Astrocyte (in vitro differentiated cells and primary cell): ENCODE measurements at places on chromosomes 7 and 10. TPM values are rescaled to one million over a fixed set of nuclear protein-coding genes. Genes with fewer than 3 reads are reported as not detected.

Gene STN1
- 17.3 and 19.9 TPM in 2 replicates for total RNA-seq

- peak overlapping the region; percentile 75 for H3K27ac ChIP-seq
- no peaks in the 10 kb centered on the region for H3K36me3 ChIP-seq
- H3K27me3 ChIP-seq = no peaks in the 10 kb centered on the region
- peak; percentile 97 for DNase-seq
Observed at GRCh38 chr10:70405037-70405824, 1.3 kb downstream of the EIF4EBP2 start.

GRCh38 chr7:47553309-47553708 is 28.6 kb downstream of the TNS3 start:
- H3K36me3 ChIP-seq = no peaks in the 10 kb centered on the region
- peaks cover 39% of the 10 kb centered on the region for H3K4me1 ChIP-seq
- no peaks in the 10 kb centered on the region for H3K27me3 ChIP-seq
- no peak overlapping the region for H3K4me3 ChIP-seq
- H3K27ac ChIP-seq = peak overlapping the region; percentile 27

Gene RAB18
- total RNA-seq = 162 and 179 TPM in 2 replicates

GRCh38 chr7:135980665-135981180 is 3.6 kb upstream of the MTPN start:
- peak overlapping the region; percentile 1 for H3K4me3 ChIP-seq
- H3K36me3 ChIP-seq = no peaks in the 10 kb centered on the region
- peak; percentile 80 for DNase-seq
- H3K4me1 ChIP-seq = peaks cover 28% of the 10 kb centered on the region

DNA sequence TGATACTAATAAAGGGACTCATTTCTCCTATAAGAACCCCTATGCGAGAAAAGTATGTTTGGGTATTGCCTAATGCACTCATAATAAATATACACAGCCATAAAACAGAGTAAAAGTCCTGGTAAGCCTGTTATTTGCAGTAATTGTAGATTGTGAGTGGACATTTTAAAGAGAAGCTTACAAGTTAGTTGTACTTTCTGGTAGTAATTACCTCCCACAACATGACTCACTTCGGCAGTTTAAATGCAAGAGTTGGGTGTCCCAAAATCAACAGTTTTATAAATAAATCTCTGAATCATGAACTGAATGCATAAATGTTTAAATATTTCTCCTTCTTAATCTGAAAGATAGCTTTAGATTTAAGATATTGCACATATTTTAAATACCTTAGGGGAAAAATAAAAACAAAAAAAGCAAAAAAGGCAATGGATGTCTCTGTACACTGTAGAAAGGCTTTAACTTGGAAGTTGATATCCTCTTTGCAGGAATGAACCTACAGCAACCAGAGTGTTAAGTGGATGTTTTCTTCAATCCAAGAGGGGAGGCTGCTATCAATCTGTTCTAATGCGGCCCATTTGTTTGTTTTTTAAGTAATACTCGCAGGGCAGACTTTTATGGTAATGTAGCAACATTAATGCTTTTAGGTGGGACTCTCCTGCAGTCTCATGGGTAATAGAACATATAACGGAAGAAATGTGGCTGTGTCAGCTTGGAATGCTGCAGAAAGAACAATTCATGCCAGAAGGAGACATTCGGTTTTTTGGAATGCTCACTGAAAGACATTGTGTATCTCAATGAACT is 57.3 kb upstream of the ZEB1 start:
- peak overlapping the region; percentile 73 for H3K27ac ChIP-seq
- DNase-seq = peak; percentile 84
- no peaks in the 10 kb centered on the region for H3K36me3 ChIP-seq
- H3K4me1 ChIP-seq = peaks cover 28% of the 10 kb centered on the region
- H3K4me3 ChIP-seq = peak overlapping the region; percentile 31

- no peaks in the 10 kb centered on the region for H3K36me3 ChIP-seq
- peaks cover 92% of the 10 kb centered on the region for H3K27me3 ChIP-seq
- H3K27ac ChIP-seq = no peak overlapping the region
- no peak overlapping the region for H3K4me3 ChIP-seq
- H3K4me1 ChIP-seq = peaks cover 3% of the 10 kb centered on the region
Observed at GRCh38 chr7:155466814-155467733, 9.1 kb downstream of the EN2 start.

DNA sequence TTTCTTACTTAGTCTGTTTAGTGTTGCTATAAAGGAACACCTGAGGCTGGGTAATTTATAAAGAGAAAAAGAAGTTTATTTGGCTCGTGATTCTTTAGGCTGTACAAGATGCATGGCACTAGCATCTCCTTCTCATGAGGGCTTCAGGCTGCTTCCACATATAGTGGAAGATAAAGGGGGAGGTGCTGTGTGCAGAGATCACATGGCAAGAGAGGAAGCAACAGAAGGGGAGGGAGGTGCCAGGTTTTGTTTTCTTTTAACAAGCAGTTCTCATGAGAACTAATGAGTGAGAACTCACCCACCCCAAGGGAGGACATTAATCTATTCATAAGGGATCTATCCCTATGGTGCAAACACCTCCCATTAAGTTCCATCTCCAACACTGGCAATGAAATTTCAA is 17.3 kb downstream of the CYP2E1 start:
- H3K4me1 ChIP-seq = no peaks in the 10 kb centered on the region
- H3K4me3 ChIP-seq = no peak overlapping the region

Gene UPK3BL2
- 3.3 and 3.4 TPM in 2 replicates for total RNA-seq

DNA sequence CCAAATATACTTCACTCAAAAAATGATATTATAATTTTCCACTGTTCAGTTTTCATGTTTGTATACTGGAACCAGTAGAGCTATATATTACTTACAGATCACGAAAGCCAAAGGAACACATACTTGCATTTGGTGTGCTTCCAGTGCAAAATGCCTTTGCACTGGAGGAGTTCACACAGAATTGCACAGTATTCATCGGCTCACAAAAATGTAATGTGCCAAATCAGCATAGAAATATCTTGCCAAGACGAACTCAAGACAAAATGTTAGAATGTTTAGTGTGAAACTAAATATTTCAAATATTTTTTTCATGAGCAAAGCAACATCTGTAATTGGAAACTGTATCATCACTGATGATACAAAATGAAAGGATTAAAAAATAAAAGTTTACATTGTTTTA is 646.2 kb upstream of the SEMA3D start:
- no peaks in the 10 kb centered on the region for H3K4me1 ChIP-seq
- no peak overlapping the region for H3K27ac ChIP-seq
- H3K4me3 ChIP-seq = no peak overlapping the region
- no peaks in the 10 kb centered on the region for H3K27me3 ChIP-seq
- peak; percentile 19 for DNase-seq

DNA sequence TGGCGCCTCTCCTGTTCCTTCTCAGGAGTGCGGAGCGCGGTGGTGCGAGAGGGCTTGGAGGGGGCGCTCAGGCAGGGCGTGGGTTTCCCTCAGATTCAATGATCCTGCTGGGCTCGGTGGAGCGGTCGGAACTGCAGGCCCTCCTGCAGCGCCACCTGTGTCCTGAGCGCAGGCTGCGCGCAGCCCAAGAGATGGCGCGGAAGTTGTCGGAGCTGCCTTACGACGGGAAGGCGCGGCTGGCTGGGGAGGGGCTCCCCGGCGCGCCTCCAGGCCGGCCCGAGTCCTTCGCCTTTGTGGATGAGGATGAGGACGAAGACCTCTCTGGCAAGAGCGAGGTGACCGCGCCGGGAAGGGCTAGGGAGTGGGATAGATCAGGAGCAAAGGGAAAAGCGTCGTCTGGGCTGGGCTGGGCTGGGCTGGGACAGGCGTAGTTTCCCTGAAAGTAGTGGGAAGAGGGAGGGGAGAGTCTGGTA is 17.0 kb downstream of the FAM131B start:
- peak overlapping the region; percentile 33 for H3K4me3 ChIP-seq
- H3K36me3 ChIP-seq = no peaks in the 10 kb centered on the region
- no peaks in the 10 kb centered on the region for H3K4me1 ChIP-seq
- peaks cover 23% of the 10 kb centered on the region for H3K27me3 ChIP-seq
- no peak overlapping the region for H3K27ac ChIP-seq
- DNase-seq = peak; percentile 23

- H3K27ac ChIP-seq = no peak overlapping the region
- no peak for DNase-seq
- H3K27me3 ChIP-seq = no peaks in the 10 kb centered on the region
Observed at GRCh38 chr10:102269017-102269416, 23.7 kb downstream of the GBF1 start.

Gene SPDYE8
- not detected in 2 replicates for total RNA-seq

Gene ADAP1
- 4.7 and 4.8 TPM in 2 replicates for total RNA-seq

GRCh38 chr7:137636376-137636775 is 210.4 kb downstream of the DGKI start:
- H3K4me3 ChIP-seq = no peak overlapping the region
- no peaks in the 10 kb centered on the region for H3K36me3 ChIP-seq
- no peaks in the 10 kb centered on the region for H3K27me3 ChIP-seq
- no peak overlapping the region for H3K27ac ChIP-seq

- no peaks in the 10 kb centered on the region for H3K36me3 ChIP-seq
- no peaks in the 10 kb centered on the region for H3K4me1 ChIP-seq
- H3K27me3 ChIP-seq = peaks cover 4% of the 10 kb centered on the region
- no peak overlapping the region for H3K4me3 ChIP-seq
- no peak overlapping the region for H3K27ac ChIP-seq
- no peak for DNase-seq
Observed at GRCh38 chr7:157528785-157529341, 192.1 kb downstream of the DNAJB6 start.

- no peaks in the 10 kb centered on the region for H3K36me3 ChIP-seq
- no peaks in the 10 kb centered on the region for H3K27me3 ChIP-seq
- no peak for DNase-seq
- no peak overlapping the region for H3K27ac ChIP-seq
Observed at GRCh38 chr10:132140167-132140925, 46.4 kb upstream of the DPYSL4 start.

DNA sequence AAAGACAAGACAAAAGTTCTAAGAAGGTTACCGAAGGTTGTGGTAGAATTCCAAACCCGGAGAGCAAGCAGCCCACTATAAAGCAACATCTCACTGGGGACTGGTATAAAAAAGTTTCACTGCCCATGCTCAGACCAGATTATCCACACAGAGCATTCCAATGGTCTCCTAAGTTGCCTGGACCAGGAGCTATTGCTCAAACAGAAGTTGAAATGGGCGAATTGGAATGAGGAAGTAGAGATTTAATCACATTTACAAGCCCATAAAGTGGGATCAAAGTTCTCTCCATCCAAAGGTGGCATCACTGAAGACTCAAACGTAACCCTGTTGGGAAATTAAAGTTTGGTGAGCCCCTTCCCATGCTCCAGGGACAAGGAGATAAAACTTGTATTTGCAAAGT is 19.8 kb downstream of the OR2F1 start:
- no peaks in the 10 kb centered on the region for H3K27me3 ChIP-seq
- DNase-seq = no peak
- no peak overlapping the region for H3K27ac ChIP-seq
- no peaks in the 10 kb centered on the region for H3K36me3 ChIP-seq
- no peaks in the 10 kb centered on the region for H3K4me1 ChIP-seq

GRCh38 chr7:100132697-100133151 is 6.0 kb downstream of the MBLAC1 start:
- H3K27ac ChIP-seq = no peak overlapping the region
- H3K4me3 ChIP-seq = no peak overlapping the region
